ENCODE measurements at places on chromosomes 12 and 14.

DNA sequence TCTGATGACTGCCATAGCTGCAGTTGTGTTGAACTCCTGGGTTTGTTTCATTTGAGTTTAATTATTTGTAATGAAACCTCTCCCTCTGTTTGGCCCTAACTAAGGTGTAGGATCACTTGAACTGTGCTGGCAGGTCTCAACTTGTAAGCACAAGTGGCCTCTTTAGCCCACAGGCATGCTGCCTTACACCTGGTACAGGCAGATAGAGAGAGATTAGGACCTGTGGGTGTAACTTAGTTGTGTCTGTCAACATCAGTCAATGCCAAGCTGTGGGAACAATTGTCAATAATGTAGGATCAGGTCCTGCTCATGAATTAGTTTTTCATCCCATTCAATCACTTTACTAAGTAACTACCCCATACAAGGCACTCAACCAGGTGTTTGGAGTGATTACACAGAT lies 263.0 kb upstream of the G2E3 start:
- no peak for DNase-seq

GRCh38 chr12:80567401-80567800 lies 123.4 kb downstream of the PTPRQ start:
- peak; percentile 89 for DNase-seq

DNA sequence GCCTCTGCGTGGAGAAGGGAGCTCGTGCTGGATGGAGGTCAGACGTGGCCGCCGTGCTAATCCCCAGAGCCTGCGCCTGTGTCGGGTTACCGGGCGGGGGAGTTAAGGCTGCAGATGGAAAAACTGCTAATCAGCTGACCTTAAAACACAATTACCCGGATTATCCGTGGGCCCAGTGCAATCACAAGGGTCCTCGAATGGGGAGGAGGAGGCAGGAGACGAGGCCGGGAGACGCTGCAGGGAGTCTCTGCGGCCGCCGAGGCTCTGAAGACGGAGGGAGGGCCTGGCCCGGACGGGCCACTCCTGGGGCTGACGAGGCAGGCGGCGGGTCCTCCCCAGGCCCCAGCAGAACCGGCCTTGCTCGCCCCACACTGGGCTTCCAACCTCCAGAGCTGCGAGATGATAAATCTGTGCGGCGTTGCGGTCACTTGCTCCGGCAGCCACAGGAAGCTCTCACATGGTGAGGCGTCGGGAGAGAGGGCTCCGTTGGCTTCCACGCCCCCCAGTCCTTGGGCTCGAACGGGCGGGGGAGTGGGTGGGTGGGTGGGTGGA lies 32.9 kb upstream of the FBRSL1 start:
- no peak for DNase-seq

DNA sequence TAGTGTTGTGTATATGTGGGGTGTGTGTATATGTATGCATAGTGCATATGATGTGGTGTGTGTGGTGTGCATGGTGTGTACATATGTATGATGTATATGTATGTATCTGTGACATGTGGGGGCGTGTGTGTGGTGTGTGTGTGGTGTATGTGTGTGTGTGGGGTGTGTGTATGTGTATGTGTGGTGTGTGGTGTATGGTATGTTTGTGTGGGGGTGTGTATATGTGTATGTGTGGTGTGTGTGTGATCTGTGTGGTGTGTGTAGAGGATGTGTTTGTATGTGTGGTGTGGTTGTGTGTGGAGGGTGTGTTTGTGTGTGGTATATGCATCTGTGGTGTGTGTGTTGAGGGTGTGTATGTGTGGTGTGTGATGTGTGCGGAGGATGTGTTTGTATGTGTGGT lies 61.6 kb downstream of the CLMN start:
- no peak for DNase-seq

DNA sequence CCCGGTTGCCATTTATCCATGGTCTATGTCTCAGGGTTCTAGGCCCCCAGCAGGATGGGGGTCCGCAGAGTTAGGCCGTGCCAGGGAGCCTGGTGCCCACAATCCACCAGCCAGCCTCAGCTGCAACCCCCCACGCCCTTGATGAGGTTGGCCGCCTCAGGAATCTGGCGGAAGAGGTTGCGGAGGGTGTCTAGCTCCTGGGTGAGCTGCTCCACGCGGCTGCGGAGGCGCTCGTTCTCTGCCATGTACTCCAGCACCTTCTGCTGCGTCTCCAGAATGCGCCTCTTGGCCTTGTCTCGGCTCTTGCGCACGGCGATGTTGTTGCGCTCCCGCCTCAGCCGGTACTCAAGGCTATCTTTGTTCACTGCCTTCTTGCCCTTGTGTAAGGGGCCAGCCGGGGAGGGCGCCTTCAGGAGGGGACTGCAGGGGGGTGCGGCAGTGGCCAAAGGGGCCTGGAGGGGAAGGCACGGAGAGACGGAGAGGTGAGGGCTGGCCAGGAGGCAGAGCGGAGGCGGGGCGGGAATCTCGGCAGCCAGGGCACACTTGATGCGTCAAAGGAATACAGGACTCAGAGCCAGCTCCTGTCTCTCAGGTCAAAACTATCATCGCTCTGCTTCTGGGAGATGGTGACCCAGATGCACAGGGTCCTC lies 1.6 kb downstream of the CEBPE start:
- no peak for DNase-seq

- DNase-seq, result no peak
These were observed 6.6 kb downstream of the CACNA2D4 start for GRCh38 chr12:1911598-1912575.

DNA sequence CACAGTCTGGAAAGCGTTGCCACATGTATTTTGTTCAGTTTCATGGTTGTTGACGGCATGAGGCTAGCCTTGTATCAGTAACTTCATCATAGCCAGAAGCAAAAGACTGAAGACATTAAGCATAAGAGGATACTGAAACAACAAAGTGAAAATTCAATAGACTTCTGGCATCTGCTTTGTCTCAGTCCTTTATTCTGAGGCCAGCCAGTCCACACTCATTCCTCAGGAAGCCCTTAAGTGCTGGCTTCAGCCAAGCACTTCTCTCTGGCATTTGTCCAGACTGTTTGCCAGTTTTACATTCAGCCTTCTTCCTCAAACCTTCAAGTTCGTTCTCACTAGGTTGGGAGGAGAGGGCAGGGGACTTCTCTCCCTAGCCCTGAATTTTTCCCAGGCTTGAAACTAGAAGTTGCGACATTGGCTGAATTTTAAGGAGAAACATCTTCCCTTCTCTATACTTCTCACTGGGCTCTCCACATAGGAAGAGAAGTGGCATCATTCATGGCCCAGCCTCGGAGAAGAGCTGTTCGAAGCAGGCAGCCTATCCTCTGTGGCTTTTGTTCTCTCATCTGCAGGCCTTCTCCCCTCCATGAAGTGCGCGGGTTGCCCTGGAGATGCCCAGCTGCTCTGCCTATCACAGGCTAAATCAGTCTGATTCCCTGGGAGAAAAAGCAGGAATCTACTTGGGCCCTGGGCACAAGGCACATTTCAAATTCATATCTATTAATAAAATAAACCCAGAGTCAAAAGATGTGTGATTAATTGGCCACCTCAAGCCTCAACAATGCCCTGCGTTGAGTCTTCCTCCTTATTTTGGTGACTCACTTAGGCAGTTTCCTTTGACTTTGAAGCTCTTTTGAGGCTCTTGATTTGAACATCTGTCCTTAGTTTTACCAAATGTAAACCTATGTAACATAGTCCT lies 130.9 kb upstream of the PLEKHA5 start:
- peak; percentile 32 for DNase-seq

DNA sequence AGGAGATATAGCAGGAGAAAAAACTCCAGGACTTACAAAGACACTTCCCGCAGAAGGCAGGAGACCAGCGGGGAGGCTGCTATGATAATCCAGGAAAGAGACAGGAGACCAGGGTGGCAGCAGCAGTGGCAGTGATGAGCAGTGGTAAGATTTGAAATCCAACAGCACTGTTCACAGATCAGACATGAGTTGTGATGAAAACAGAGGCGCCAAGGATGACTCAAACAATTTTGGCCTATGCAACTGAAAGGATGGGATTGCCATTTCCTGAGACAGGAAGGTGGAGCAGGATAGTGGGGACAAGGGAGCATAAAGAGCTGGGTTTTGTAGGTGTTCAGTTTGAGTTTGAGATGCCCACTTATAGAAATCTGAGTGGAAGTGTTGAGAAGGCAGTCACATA lies 108.6 kb upstream of the DYRK2 start:
- no peak for DNase-seq

DNA sequence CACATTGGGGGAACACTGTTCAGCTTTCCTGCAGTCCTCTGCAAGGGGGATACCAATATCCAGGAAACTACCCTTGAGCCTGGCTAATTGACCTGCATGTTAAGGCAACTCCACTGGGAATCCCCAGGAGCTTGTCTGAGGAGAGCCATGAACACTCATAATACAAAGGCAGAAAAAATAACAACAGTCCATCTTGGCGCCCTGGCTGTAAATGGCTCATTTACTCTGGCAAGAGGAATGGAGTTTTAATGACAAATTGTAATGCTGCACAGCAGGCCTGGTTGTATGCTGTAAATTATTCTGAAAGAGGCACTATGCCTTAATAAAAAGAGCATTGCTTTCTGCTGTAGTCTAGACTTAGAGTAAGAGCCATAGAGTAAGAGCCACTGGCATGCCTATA lies 58.3 kb downstream of the SLC8A3 start:
- DNase-seq, result no peak

DNA sequence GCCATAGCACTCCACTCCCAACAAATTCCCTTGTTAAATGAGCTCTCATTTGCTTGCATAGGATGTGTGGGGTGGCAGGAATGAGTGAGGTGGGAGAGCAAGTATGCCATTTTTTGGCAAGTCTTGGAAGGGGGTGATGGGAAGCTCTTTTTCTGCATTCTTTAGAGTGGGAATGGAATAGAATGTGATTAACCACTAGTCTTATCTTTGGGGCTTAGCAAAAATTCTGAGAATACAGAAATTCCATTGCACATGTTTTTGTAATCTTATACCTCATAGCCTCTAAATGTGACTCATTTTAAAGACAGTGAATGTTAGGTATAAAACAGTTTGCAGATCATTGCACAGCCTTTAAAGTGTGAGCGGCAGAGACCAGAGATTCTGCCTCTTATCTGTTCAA lies 28.4 kb upstream of the NEDD1 start:
- DNase-seq, result peak; percentile 77
